CD4-positive, alpha-beta T cell treated with Interleukin-4 for 4 hours (primary cell): ENCODE measurements at places on chromosomes 4 and X.

GRCh38 chr4:84091266-84091665 lies 407.8 kb downstream of the NKX6-1 start:
- no peak for DNase-seq

DNA sequence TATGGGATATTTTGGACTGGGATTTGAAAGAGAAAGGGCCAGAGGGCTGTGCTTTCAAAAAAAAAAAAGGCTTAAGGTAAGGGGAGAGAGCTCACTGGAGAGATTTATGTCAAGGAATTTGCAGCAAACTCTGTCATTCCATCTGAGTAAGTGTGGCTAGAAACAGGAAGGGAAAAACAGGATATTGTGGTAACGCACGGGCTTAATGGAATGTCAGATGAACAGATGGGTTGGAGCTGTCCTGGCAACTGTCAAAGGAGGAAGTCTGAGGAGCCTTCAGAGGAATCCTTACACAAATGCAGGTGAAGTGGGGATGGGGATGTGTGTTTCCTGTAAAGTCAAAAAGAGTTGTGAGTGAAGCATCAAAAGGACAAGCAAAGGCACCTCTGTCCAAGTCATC lies 15.1 kb upstream of the NKX3-2 start:
- DNase-seq = no peak

- no peak for DNase-seq
These were observed 196.3 kb upstream of the ZCCHC13 start for GRCh38 chrX:74107666-74108065.

DNA sequence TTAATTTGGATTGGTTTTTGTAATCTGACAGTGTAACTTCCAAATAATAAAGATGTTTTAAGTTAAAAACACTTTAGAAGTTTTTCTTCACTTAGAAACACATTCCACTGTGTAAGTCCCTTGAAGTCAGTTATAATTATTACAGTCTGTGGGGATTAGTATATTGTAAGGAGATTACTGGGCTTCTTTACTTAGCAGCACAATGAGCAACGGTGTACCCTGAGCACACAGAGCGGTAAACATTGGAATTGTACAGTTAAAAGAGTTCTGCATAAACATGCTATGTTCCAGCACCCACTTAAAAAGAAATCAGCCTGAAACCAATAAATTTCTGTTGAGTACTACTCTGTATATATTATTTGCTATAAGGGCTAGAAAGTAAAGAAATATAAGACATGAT lies 44.3 kb downstream of the CCSER1 start:
- DNase-seq = no peak
